Uterus (tissue), 4 donors: ENCODE measurements at places on chromosomes 16 and 17. TPM values are rescaled to one million over a fixed set of nuclear protein-coding genes. Genes with fewer than 3 reads are reported as not detected.

CEP112 gene
- 40.6 TPM for total RNA-seq

DNA sequence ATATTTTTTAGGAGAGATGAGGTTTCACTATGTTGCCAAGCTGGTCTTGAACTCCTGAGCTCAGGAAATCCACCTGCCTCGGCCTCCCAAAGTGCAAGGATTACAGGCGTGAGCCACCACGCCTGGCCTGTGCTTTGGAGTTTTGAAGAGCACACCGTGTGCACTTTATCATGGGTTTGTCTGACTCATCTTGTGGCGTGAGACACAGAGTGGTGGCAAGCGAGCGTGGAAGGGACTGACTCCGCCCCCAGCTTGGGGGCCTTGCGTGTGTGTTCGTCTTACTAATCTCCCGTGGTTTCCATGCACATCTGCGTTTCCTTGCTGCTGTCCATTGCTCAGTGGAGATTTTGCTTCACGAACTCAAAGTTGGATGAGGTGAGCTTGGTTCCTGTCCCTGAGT, 22.9 kb downstream of the CRAMP1 start:
- H3K27me3 ChIP-seq: no peaks in the 10 kb centered on the region
- H3K27ac ChIP-seq: no peak overlapping the region

DNA sequence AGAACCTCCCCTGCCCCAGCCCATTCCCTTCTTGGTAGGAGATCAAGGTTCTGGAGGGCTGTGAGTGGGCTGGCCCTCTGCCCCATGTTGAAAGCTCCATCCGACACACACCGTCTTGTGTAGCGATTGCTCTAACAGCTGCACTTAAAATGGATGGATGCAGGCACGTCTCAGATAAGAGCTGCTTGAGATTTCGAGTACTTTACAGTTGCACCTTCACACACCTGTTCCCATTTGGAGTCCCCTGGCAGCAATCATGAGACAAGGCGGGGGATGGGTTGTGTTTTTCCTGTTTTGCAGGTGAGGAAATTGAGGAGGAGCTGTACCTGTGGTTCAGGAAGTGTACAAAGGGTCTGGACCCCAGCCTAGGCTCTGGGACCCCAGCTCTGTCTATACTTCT, 25.6 kb upstream of the TAC4 start:
- no peaks in the 10 kb centered on the region for H3K4me1 ChIP-seq
- H3K27me3 ChIP-seq: no peaks in the 10 kb centered on the region
- no peak overlapping the region for H3K4me3 ChIP-seq
- no peaks in the 10 kb centered on the region for H3K36me3 ChIP-seq

DNA sequence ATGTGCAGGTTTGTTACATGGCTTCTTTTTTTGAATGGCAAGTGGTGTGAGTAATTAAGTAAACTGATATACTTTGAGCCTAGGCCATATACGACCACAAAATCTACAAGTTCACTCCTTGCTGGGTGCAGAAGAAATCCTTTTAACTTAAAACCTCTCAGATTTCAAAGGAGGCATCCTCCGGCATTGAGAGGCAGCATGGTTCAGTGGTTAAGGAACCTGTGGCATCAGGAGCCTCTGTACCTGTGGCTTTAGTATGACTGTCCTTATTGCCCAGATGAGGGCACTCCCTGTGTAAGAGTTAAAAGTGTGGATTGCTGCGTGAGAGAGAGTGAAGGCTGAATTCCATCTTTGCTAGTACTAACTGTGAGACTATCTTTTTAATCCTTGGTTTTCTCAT, 3.3 kb downstream of the NLRP1 start:
- no peaks in the 10 kb centered on the region for H3K4me1 ChIP-seq
- no peak for DNase-seq
- H3K27ac ChIP-seq: no peak overlapping the region
- H3K36me3 ChIP-seq: no peaks in the 10 kb centered on the region
- no peak overlapping the region for H3K4me3 ChIP-seq

CBLN1 gene
- total RNA-seq: 2.4 TPM
